ENCODE measurements at places on chromosomes 12 and 14. TPM values are rescaled to one million over a fixed set of nuclear protein-coding genes. Genes with fewer than 3 reads are reported as not detected.

DNA sequence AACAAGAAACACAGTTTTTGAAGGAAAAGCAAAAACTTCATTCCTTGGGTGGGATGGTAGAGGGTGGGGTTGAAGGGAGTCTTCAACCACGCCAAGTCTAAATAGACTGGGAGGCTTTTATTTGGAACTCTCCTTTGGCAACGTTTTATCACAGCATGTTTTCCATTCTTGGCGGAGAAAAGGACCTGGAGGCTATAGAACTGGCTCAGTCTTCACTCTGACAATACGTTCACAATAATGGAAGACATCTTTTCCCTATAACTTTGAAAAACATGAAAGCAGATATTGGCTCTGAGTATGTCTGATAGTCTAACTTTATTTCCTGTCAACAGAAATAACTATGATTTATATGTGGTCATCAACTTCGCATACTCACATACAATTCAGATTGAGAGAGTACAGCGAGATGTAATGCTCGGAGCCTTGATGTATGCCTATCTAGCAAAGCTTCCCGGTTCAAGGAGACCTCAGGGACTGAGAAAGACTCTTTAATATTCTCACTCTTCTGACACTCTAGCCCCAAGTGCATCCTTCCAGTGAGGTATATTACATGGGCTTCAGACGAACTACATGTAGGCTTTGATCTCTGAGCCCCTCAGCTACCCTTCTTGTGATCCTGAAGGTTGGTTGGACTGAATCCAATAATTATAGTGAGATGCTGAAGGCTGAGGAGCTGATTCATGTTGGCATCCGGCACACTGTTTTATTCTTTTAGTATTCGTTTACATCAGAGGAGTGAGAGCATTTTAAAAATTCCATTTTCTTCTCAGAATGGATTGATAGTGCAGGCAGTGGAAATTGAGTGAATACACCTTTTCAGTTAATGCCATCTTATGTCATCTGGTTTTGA, 14.0 kb downstream of the TMEM30B start:
- no peak for DNase-seq

DNA sequence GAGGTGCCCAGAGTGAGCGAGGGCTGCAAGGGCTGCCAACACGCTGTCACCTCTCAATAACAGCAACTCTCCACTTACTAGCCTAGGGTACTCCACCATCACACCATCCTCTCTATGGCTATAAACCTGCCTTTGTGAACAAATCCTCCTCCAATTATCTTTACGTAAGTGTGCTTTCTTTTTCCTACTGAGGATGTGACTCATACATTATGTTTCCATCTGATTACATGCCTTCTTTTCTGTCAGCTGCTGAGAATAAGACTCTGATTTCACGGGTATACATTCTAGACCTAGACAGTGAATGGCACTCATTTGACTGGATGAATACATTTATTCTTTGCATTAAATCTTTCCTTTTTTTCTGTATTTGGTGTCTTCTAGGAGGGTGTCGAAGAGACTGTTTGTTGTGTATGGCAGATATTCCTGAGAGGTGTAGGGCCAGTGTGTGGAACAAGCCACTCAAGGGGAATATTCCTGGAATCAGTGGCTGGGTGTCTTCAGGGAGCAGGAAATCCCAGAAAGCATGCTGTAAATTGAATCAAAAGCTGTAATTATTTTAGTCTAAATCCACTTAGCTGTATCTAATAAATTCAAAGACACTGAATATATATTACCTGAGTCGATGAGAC, 327.3 kb upstream of the TMTC1 start:
- DNase-seq, result no peak

- no peak for DNase-seq
Observed at GRCh38 chr14:63460680-63461369, 82.4 kb downstream of the PPP2R5E start.

CD27 gene
- not detected for total RNA-seq

Data from Daoy (cell line).